ENCODE measurements at places on chromosomes 11 and 22.

DNA sequence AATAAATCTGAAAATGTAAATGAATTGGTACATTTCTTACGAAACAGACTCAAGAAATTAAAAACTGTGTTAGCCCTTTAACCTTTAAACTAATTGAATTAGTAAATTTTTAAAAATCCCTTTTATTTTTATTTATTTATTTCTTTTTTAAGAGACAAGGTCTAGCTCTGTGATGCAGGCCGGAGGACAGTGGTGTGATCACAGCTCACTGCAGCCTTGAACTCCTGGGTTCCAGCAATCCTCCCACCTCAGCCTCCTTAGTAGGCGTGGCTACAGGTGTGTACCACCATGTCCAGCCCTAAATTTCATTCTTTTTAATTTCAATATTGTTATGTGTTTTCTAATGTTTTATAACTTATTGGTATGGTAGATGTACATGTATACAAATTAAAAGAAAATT is 72.6 kb downstream of the MYEOV start:
- no peak for DNase-seq

DNA sequence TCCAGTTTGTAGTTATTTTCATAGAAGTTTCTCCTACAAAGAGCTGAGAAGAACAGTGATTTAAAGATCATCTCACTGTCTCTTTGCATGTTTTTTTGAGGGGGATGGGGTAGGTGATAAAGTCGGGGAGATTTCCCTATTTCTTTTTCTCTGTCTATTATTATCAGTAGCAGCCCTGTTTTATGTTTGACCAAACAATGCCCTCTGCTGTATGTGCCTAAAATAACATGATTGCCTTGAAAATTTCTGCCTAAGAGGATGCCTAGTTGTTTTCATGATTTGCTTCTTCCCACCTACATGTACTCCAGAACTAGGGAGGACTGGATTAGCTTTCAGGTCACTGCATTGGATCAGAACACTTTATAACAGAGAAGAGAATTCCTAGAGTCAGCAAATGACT is 1330.2 kb downstream of the LRRC4C start:
- no peak for DNase-seq

- DNase-seq: no peak
Observed at GRCh38 chr22:18063306-18063705, 14.5 kb upstream of the PEX26 start.

GRCh38 chr11:35641171-35641897 is 21.2 kb upstream of the TRIM44 start:
- DNase-seq: no peak
